Activated naive CD4-positive, alpha-beta T cell (primary cell): ENCODE measurements at places on chromosomes 5 and 9.

DNA sequence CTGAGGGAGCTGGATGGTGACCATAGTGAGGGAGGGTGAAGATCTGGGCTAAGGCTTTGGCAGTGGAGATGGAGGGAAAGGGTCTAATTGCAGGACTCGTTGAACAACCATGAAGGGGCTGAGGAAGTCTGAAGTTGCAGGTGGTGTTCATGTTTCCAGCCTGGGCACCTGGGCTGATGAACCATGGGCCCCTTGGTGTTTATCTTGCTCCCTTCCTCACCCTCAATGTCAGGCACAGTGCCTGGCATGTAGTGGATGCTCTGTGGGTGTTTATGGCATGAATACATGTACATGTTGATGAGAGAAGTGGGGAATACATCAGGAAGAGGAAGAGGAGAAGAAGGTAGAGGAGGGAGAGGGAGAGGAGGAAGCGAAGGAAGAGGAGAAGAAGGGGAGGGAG, 31.3 kb upstream of the COL15A1 start:
- DNase-seq: no peak

GRCh38 chr9:37292896-37293295, 129.6 kb upstream of the GRHPR start:
- DNase-seq: no peak

DNA sequence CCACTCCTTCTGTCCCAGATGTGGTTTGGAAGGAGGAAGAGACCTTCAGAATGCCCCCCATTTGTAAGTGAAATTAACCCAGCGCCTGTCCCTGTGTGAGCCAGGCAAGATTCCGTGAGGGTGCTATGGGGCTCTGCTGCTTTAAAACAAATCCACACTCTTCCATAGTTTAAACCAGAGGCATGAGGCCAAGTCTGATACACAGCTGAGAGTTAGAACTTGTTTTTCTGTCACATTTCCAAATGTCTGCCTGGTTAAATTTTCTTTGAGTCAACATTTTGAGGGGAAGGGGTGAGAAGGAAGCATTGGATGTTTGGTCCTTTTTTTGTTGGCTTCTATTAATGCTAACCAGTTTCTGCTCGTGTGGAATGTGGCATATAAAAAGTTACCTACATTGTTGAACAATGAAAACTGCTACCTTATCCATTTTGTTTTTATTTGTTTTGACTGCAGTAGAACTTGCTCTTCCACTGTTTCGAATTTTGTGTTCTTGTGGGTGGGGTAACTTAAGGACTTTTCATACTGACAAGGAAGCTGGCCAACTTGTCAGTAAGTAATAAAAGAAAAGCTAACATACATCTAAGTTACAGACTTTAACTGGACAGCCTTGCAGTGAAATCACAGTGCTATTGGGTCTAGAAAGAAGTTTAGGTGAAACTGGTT, 12.9 kb downstream of the RGMB start:
- no peak for DNase-seq

DNA sequence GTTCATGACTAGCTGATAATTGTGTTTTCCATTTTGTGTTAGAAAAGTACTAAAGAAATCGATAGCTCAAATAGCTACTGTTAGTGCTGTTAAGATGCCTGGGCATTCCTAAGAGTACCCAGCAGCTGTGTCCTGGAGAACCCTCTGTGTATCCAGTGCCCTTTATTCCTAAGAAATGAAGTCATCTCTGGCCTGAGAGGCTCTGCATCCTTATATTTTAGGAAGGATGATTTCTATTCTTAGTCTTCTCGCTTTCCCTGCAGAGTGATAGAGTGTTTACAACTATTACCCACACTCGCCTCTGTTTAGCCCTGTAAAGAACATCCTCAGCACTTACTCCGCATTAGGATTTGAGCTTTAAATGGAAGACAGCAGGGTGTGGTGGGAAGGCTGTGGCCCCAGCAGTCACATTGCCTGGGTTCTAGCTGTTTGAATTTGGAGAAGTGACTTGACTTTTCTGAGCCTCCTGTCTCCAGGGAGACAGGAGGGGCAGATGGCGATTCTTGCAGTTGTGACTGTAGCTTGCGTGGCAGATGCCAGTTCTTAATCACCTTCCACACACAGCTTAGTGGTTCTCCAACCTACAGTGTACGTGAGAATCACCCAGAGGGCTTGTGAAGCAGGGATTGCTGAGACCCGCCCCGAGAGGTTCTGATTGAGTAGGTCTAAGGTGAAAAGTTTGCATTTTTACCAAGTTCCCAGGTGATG, 177.2 kb upstream of the PITX1 start:
- no peak for DNase-seq

DNA sequence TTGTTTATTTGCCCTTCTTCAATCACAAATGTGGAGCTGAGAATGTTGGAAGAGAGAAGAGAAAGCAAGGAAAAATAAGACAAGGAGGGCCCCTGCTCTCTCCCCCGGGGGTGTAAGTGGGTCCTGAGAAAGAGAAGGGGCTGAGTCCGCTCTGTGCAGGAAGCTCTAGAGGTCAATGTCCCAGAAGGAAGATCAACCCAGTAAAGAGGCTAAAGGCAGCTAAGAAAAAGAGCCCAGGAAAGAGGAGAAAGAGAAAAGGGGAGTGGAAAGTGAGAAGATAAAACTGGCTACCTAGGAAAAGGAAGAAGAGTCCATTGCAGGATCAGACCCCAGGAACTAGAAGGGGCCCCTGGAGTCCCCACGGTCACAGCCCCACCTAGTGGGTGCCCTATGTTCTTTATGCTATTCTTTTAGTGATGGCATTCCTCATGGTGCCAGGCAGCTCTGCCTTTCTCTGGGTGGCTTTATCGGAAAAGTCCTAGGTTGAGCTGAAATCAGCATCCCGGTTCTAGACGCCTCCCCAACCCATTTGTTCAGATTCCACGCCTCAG, 583.4 kb downstream of the ACTL7B start:
- no peak for DNase-seq

DNA sequence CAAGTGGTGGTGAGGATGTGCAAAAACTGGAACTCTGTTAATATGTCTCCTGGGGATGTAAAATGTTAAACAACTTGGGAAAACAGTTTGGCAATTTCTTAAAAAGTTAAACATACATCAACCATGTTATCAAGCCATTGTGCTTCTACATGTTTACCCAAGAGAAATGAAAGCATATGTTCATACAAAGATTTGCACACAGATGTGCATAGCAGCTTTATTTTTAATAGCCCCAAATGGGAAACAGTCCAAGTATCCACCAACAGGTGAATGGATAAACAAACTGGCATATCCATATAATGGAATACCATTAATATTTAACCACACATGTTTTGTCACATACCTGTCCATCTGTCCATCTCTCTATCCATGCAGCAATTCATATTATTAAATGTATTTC, 6.2 kb downstream of the VPS13A start:
- no peak for DNase-seq

DNA sequence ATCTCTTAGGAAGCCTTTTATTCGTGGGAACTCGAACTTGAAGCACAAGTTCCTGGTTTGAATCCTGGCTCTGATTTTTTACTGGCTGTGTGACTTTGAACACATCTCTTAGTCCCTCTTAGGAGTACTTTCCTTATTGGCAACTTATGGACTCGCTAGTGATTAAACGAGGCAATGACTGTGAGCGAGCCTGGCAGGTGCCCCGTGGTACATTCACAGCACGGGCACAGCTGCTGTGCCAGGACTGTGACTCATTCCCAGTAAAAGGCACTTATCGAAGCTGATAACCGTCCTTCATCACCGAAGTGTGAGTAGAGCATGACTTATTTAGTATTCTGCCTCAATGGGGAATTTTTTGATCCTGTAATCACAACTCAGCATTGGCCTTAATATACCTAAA, 22.7 kb downstream of the CFAP90 start:
- no peak for DNase-seq

DNA sequence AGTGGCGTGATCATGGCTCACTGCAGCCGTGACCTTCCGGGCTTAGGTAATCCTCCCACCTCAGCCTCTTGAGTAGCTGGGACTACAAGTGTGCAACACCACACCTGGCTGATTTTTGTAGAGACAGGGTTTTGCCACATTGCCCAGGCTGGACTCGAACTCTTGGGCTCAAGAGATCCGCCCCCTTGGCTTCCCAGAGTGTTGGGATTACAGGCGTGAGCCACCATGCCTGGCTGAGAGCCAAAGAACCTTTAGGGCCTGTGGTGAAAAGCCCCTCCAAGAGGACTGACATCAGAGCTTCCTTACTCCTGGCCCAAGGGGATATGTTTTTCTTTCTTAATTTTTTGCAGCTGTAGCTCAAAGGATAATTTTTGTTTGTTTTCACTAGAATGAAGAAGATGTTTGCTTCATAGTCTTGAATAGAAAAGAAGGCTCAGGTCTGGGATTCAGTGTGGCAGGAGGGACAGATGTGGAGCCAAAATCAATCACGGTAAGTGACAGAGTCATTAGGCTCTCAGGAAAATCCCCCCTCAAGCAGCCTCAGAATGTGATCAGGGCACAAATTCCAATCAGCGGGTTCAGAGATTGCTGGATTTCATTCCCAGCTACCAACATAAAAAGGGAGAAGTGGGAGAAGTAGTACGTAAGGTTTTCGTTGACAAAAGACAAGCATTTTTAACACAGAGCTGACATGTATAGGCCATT, 77.1 kb downstream of the GOLPH3 start:
- no peak for DNase-seq

DNA sequence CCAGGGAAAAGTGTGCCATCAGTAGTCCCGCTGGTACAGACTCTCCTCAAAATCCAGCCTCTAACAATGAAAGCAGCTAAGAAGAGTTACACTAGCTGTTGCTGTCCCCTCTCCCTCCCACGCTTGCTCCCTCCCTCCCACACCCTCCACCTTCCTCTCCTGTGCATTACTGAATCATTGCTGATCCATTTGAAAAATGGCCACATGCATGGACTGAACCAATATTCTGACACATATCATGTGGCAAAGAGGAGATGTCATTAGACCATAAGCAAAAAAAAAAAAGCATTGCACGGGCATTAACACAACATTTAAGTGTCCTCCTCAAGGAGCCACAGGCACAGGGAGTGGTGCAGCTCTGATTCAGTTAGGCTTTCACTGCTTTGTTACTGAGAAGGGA, 37.9 kb downstream of the LHFPL2 start:
- no peak for DNase-seq

GRCh38 chr5:52523701-52524100, 264.0 kb upstream of the ITGA1 start:
- DNase-seq: no peak

DNA sequence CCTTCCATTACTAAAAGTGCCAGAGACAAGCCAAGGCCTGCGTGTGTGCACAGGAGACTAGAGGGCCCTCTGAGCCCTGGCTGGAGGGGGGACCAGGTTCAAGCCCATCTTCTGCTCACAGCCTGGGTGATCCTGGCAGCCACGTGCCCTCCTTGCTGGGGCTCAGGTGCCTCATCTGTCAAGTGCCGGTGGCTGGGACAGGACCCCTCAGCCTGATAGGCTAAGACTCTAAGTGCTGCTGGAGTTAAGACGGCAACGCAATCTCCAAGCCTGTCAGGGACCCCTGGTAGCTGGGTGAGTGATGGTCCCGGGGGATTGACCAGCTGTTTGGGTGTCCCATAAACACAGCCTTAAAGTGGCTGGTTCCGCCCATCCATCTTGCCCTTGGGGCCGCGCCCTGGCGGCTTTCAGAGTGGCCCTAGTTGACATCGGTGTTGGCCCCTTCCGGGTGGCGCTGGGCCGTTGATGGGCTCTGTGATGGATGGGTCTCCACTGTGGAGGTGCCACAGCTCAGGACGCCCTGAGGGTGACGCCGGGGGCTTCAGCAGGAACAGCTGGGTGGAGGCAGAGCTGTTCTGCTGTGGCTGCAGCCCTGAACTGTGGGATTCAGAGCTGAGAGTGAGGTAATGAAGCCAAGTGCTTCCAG, 136.2 kb downstream of the BARX1 start:
- no peak for DNase-seq

- DNase-seq: no peak
These were observed 46.0 kb upstream of the SPIN1 start for GRCh38 chr9:88342246-88342645.

DNA sequence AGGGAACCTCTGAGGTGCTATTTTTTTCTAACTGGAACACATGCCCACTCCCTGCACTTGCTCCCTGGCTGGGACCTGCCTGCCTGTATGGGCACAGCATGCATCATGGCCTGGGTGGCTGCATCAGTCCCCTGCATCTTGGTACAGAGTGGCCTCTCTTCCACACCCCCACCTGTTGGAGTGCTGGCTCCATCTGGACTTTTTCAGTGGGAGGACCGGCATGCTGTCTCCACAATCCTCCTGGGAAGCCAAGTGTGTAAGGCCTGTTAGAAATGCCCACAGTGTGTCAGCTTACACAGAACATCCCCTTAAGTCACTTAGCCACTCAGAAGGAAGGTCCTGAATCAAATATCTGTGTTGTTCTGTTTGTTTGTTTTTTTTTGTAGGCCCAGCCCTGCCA, 102.9 kb downstream of the MARCHF3 start:
- no peak for DNase-seq

DNA sequence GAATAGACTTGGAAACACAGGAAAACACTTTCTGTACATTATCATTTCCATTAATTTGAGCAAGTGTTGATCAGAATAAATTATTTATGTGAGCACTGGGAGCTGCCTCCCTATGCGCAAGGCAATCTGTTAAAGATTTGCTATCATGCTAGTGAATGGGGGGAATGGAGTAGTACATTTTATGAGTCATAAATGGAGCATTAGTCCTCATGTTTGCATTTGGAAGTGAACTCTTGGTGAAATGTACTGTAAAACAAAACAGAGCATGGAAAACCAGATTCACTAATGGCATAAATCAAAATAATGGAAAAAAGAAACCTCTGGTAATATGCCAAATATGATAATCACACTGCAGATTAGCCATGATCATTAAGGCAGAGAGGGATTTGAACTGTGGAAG, 40.5 kb upstream of the TMC1 start:
- no peak for DNase-seq

DNA sequence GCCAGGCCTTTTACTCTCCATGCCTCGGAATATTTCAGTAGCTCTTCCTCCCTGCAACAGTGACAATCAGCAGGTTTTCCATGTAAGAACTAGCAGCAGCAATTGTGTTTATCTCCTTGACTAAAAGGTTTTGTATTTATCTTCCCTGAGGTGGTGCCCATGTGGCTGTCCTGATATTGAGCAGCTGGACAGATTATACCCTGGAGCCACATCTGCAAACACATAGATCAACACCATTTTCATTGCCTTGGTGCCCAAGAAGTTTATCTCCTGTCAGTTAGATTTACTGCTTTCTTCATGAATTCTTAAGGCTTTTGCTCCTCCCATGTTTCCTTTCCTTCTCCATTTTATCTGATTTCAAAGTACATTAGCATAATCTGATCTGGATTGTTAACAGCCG, 378.4 kb downstream of the SPATA31D1 start:
- no peak for DNase-seq

GRCh38 chr5:6711409-6712141, 1.7 kb upstream of the TENT4A start:
- no peak for DNase-seq
